Metanephros (tissue), 2 donors: ENCODE measurements at places on chromosomes 7 and 10. TPM values are rescaled to one million over a fixed set of nuclear protein-coding genes. Genes with fewer than 3 reads are reported as not detected.

The LRMDA gene
- total RNA-seq: 22.6 TPM

The ADRA2A gene
- total RNA-seq: 7.1 TPM

The IDI2 gene
- total RNA-seq: not detected

The ATAD1 gene
- total RNA-seq: 33.1 TPM

The JAZF1 gene
- total RNA-seq: 10.5 TPM

The RAB19 gene
- total RNA-seq: 4.7 TPM

The PRR15 gene
- 10.8 TPM for total RNA-seq
